ENCODE measurements at places on chromosomes 6 and 20. TPM values are rescaled to one million over a fixed set of nuclear protein-coding genes. Genes with fewer than 3 reads are reported as not detected.

DNA sequence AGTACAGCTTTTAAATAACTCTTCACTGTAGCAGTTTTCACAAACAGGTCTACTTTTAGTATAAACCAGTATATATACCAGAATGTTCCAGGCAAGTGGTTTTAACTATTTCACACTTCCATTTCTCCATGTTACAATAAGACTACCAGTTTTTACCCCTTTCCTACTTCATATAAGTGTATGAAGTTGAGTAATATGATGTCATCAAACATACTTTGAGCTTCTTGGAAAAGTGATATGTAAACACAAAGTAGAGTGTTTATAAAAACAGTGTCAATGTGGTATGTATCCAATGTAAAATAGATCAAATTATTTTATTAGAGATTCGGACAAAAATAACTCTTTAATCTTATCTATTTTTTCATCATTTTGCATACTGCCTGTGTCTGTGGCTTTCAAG is 2.5 kb upstream of the PAQR8 start:
- DNase-seq, result no peak

- DNase-seq, result no peak
Observed at GRCh38 chr20:47711046-47711752, 74.1 kb downstream of the SULF2 start.

Gene TFAP2D
- total RNA-seq, result not detected

Gene OXT
- not detected for total RNA-seq

Gene DDX27
- 45.4 TPM for total RNA-seq

- DNase-seq, result no peak
Observed at GRCh38 chr6:71383476-71383875, 94.9 kb downstream of the OGFRL1 start.

Gene OPRM1
- not detected for total RNA-seq

Gene GSTA2
- total RNA-seq, result not detected

DNA sequence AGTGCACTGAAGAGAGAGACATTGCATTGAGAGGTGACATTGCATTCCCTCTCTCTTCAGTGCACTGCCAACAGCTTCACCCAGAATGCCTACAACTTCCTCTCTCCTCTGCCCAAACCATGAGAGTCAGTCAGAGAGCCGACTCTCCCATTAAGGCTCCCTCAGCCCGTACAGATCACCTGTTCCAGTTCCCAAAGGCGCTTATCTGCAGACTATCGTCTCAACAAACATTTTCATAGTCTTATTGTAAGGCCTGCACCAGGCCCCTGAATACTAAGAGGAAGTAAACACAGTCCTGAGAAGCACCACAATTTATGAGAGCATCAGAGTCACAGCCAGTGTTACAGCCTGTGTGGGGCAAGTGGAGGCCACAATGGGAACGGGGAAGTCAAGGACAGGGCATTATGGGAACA is 53.7 kb downstream of the GFOD1 start:
- DNase-seq, result no peak

GRCh38 chr6:122838060-122838780 is 49.2 kb downstream of the SMPDL3A start:
- DNase-seq, result no peak

Gene BEND6
- total RNA-seq, result 1.5 TPM

Gene COMMD7
- total RNA-seq, result 26.5 TPM

- no peak for DNase-seq
Observed at GRCh38 chr6:137877606-137878005, 10.5 kb downstream of the TNFAIP3 start.

- no peak for DNase-seq
Observed at GRCh38 chr20:57381596-57382503, 9.3 kb upstream of the RBM38 start.

Gene SLC22A16
- not detected for total RNA-seq

GRCh38 chr20:59031564-59032022 is 542 bp downstream of the ATP5F1E start:
- no peak for DNase-seq

DNA sequence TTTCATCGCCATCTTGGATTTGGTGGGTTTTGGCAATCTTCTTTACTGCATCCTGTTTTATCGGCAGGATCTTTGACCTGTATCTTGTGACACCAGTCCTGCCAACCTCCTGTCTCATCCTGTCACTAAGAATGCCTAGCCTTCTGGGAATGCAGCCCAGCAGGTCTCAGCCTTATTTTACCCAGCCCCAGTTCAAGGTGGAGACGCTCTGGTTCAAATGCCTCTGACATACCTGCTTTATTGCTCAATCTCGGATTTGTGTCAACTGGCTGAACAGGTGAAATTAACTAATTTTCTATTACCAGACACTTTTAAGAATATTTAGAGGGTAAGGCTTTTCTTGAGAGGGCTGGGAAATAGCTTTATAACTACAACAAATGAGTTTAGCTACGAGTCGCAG is 102.5 kb downstream of the SASH1 start:
- DNase-seq, result no peak

DNA sequence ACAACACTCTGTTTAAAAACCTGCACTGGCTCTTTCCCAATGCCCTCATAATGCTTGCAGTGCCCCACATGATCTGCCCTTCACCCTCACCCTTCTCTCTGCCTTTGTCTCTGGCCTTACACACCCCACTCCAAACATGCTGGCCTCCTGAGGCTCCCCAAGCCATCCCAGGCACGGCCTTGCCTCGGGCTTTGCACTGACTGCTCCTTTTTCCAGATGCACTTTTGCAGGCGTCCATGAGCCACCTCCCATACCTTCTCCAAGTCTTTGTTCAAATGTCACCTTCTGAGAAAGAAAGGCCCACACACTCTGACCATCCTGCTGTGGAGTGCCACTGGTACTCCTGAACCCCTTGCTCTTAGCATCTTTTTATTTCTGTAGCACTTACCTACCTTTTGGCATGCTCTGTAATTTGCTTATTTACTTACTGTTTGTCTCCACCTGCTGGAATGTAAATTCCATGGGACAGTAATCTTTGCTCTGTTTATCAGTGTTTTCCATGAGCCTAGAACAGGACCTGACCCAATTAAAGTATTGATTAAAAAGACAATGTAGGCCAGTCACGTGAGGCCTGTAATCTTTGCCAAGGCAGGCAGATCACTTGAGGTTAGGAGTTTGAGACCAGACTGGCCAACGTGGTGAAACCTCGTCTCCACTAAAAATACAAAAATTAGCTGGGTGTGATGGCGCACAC is 30.7 kb downstream of the GFRA4 start:
- DNase-seq, result no peak

- no peak for DNase-seq
Observed at GRCh38 chr6:164185471-164185871, 771.0 kb downstream of the QKI start.

DNA sequence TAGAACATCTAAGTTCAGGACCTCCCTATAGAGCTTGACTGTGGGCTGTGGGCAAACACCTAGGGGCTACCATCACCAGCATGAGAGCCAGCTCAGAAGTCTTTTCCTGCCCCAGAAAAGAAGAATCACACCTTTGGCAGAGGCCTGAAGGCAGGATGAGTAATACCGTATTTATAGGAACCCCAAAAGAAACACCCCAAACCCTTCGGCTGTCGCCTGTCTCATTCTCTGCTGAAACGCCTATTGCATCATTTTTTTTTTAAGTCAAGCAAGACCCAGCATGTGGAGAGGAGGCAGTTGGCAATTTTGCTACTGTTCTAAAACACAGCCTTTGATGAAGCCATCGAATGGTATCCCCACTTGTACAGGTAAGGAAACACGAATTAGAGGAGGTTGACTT is 436.4 kb downstream of the TFAP2A start:
- DNase-seq, result no peak

Gene MAFB
- total RNA-seq, result not detected

DNA sequence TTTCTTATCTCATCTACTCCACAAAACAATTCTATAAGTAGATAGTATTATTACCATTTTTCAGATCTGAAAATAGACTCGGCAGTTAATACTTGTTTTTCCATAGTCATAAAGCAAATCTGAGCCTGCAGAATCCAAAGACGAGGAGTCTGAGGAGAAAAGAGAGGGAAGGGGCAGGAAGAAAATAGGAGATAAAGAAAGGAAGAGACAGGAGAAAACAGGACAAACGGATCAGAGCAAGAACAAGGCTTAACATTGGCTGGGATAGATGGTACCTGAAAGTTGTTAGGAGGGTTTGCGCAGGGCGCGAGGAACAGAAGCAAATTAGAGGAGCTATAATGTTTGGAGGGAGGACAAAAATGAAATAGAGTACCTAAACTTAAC is 639 bp upstream of the PPIL1 start:
- DNase-seq, result no peak

DNA sequence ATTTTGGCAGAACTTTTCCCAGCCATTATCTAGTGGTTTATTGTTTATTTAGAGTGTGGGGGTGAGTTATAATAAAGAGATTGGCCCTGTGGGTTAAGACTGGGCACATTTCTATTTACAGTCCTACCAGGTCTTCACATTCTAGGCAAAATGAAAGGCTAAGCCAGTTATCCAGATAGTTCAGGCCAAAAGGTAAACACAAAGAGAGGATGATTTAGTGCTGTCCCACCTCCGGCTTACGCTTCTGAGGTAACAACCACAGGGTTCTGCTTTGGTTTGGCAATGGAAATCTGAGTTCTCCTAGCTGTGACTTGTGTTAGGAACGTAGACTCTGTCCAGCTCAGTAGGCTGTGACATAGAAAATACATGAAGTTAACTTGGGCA is 50.3 kb upstream of the PTPRK start:
- DNase-seq, result no peak

GRCh38 chr20:62637521-62638054 is 4.7 kb upstream of the SLCO4A1 start:
- DNase-seq, result no peak

Data from GM12878 (cell line).